Stimulated activated CD4-positive, alpha-beta T cell treated with anti-CD3 and anti-CD28 coated beads, Interleukin-12 subunit alpha, Interleukin-12 subunit beta, amount 100 ng/mL, for 24 hours (primary cell): ENCODE measurements at places on chromosomes 1 and 21.

DNA sequence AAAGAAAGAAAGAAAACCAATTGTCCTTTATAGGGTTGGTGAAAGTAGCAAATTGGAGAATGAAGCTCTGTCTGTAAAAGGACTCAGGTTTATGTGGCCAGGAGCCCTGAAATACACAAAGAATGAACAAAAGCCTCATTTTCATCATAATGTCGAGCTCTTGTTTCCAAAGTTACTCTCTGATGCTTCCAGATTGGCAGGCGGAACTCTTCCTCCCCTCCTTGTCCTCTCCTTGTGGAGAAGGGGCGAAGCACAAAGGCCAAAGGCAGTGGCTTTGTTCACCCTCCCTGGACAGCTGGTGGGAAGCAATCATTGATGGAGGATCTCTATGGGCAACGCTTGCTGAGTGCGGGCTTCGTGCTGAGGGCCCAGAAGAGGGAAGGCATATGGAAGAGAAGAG, 5.6 kb downstream of the CA6 start:
- DNase-seq = no peak

- no peak for DNase-seq
Observed at GRCh38 chr1:87410776-87411480, 82.2 kb downstream of the LMO4 start.

DNA sequence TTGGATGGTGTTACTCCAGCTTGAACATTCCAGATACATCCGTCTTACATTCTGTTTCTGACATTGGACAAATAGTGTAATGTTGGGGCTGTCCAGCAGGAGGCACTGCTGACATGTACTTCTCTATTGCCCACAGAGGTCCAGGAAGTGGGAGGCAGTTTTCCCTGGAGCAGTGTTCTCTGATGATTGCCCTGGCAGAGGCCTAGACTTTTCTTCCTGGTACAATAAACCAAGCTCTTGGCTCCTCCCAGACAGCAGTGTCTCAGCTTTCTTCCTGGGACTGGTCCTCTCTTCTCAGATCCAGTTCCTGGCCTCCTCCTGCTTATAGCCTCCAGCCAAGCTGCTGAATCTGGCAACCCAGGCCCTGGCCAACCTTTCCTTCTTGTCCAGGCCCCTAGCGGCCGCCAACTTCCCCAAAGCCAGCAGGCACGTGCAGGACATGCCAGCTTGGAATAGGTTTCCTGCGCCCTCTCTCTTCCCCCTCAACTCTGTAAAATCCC, 14.9 kb upstream of the IFNLR1 start:
- peak; percentile 59 for DNase-seq

GRCh38 chr21:27639286-27639685, 672.4 kb upstream of the ADAMTS5 start:
- no peak for DNase-seq

DNA sequence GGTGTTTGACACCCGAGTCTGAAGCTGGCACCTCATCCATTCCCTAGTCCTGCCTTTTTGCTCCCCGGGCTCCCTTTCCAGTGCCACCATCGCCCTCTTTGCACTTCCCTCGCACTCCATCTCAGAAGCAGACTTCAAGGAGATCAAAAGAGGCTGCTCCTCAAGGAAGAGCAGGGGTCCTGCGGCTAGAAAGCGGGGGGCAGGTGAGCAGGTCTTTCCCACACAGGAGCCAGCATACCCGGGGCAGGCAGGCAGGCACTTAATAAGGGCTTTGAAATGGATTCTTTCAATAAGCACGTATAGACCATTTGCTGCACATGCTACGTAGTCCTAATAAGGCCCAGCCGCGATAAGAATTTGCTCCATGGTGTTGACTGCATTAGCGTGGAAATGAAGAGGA, 125.9 kb upstream of the PROX1 start:
- DNase-seq = no peak

DNA sequence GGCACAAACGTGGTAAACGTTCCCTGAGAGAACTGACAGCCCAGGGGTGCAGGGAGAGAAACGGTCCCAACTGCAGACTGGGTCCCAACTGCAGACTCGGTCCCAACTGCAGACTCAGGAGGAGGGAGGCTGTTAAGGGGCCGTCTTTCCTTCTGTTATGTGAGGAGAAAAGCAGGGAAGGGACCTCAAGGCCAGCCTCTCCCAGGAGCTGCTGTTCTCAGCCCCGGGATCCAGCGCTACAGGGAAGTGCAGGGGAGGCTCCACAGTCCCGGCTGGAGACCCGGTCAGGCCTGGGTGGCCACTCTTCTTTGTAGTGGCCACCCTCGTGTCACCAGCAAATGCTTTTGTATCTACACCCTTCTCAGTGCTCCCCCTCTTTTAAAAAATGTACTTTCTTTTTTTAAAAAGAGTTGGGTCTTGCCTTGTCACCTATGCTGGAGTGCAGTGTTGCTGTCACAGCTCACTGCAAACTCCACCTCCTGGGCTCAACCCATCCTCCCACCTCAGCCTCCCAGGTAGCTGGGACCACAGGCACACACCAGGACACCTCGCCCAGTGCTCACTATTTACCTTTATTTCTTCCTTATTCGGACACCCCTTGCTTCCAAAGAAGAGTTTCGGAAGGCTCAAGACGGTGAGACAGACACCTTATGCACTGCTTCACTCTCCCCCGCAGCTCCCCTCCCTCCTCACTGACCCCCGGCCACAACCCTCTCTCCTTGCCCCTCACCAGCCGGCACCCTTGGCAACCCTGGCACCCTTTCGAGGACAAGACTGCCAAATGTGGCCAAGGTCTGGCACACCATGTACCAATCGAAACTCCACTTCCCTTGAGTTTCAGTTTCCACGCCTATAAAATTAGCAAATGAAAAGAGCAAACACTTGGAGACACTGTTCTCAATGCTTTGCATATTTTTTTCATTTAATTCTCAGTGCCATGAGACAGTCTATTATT, 21.8 kb downstream of the CAPN2 start:
- DNase-seq = no peak

GRCh38 chr21:14979264-14979663, 85.5 kb downstream of the NRIP1 start:
- no peak for DNase-seq

DNA sequence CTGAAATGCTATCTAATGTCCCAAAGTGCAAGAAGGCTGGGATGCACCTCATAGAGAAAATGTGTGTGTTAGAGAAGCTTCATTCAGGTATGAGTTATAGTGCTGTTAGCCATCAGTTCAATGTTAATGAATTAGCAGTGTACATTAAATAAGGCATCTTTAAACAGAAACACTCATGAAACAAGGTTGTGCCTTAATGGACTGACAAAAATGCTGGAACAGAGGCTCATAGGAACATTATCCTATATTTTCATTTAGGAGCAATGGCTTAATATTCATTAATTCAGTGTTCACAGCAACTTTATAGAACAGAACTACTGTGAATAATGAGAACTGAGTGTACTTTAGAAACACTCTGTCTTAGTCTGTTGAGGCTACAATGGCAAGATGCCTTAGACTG, 15.2 kb upstream of the FAM89A start:
- DNase-seq = no peak

DNA sequence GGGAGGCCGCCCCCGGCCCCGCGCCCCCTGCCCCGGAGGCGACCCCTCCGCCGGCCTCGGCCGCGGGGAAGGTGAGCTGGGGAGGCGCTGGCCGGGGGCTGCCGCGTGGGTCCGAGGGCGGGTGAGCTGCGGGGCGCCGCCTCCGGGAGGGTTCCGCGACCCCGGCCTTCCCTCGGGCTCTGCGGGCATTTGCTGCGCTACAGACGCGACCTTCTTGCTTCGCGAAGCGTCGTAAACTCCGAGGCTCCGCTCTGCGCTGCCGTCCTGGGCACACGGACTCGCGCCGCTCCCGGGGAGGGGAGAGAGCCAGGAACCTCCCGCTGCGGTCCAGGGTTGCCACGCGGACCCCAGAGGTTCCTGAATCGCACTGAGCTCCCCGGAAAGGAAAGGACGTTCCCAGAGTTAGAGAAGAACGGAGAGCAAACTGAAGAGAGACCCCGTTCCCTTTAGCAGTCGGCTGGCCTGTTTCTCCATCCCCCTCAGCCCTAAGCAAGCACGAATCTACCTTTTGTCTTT, 345 bp downstream of the SLX9 start:
- DNase-seq = no peak

DNA sequence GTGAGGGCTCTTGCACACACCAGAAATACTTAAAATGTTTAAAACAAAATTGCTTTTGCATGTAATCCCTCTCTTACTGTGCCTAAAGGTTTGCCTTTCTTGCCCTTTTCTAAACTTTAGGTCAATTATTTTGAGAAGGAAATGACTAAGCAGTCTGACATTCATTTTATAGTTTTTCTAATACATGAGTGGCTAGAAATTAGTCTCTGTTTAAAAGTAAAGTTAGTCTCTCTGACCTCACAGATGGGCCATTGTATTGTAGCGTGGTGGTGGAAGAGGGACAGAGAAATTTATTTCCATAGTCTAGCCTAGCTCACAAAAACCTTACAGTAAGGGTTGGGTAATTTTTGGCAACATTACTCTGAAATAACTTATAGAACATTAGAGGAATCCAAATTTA, 3.6 kb upstream of the COL11A1 start:
- DNase-seq = no peak

DNA sequence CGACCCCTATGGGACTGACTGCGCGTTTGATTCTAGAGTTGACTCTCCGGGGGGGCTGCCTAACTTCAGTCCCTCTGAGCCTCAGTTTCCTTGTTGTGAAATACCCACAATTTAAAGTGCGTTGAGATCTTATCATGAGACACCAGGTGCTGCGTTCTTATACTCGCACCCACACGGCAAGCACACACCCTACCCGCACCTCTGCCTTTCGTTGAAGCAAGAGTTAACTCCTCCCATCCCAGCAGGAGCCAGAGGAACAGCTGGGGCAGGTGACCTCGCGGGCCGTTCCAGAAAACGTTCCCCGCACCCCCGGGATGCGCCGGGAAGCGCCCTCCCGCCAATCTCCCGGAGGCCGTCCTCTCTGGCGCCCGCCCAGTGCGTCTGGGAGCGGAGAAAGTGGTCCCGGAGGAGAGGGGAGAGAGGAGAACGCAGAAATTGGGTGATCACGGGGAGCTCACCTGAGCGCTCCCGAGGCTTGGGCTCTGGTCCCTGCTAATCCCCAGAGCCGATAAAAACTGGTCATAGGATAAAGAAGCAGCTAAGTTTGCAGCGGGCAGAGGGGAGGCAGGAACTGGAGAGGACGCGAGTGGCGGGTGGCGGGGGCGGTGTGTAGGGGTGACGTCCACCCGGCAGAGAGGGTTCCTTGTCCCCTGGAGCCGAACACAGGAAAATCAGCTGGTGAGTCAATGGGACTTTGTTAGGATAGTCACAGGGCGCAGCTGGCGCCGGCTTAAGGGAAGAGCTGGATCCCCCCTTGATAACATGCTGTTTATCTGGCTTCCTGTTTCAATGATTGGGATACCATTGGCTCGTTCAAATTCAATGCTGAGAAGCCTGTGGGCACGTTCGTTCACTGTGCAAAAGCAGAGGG, 869 bp downstream of the NAV1 start:
- DNase-seq = no peak

DNA sequence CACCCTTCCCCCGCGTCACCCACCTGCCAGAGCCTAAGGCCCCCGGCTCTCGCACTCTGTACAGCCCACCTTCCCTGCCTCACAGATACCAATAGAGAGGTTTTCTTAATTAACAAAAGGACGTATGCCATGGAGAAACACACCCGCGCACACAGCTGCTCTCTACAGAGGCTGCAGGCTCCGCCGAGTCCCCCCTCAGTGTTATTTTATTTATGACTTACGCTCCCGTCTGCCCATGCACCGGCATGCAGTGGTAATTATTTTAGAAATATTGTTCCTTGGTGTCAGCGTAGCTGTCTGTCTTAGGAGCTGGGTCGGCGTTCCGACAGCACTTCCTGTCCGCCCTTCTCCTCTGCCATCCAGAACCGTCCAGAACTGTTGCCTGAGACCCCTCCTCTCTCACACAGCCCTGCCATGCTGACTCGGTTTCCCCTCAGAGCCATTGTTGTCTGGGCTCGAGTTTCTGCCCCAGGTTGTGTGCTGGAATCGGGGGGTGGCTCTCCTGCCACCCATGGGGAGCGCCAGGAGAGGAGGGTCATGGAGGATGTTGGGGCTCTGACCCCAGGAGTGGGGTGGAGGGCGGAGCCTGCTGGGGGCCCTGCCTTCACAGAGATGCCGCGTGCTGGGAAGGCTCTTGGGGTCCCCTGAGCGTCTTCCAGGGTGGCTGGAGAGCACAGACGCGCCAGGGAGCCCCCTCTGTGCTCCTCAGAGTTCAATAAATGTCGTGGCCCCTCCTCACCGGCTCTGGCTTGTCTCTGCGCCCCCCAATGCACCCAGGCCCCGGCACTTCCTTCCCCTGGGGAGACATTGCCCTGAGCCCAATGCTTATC, 39.6 kb upstream of the COL6A1 start:
- DNase-seq = no peak

GRCh38 chr1:203590603-203591002, 36.0 kb upstream of the ATP2B4 start:
- no peak for DNase-seq

DNA sequence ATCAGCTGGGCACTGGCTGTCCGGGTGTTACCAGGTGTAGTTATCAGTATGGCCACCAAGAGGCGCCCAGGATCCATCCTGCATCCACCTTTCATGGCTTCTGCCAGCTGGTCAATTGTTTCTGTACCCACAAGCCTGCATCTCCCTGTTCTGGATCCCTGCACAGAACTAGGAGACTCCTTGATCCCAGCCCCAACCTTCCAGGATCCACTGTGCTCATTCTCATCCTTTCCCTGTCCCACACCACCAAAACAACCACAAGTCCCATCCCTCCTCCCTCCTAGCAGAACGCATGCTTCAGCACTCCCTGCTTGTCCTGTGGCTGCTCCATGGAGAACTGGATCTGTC, 27.2 kb upstream of the FOXE3 start:
- peak; percentile 10 for DNase-seq

GRCh38 chr1:194184425-194184824, 998.0 kb upstream of the B3GALT2 start:
- no peak for DNase-seq

DNA sequence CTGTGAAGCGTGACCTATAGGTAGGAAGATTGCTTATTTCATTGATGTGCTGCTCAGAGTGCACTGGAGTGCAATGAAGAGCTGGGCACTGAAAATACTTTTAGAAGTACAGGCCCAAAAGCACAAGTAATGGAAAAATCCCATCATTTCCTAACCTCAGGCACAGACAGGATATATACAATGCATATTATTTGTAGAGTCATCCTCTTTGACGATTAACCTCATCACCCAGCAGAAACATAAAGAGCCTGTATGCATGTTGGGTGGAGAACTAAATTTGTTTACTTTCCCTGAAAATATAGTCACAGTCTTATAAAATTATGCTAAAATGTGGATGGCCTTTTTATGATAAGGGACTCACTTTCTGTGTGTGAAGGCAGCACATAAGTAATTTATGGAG, 98.1 kb downstream of the TNNI3K start:
- DNase-seq = no peak

GRCh38 chr1:202014915-202015661, 4.7 kb downstream of the ELF3 start:
- DNase-seq = no peak

- no peak for DNase-seq
Observed at GRCh38 chr1:43121256-43121900, 50.7 kb downstream of the EBNA1BP2 start.

- DNase-seq = no peak
Observed at GRCh38 chr1:243846761-243847160, 3.3 kb downstream of the AKT3 start.

GRCh38 chr1:200479816-200480215, 70.0 kb upstream of the ZNF281 start:
- no peak for DNase-seq
